ENCODE measurements at places on chromosomes 5 and 9. TPM values are rescaled to one million over a fixed set of nuclear protein-coding genes. Genes with fewer than 3 reads are reported as not detected.

- no peak for DNase-seq
Observed at GRCh38 chr5:106085136-106085535, 1585.6 kb downstream of the EFNA5 start.

DNA sequence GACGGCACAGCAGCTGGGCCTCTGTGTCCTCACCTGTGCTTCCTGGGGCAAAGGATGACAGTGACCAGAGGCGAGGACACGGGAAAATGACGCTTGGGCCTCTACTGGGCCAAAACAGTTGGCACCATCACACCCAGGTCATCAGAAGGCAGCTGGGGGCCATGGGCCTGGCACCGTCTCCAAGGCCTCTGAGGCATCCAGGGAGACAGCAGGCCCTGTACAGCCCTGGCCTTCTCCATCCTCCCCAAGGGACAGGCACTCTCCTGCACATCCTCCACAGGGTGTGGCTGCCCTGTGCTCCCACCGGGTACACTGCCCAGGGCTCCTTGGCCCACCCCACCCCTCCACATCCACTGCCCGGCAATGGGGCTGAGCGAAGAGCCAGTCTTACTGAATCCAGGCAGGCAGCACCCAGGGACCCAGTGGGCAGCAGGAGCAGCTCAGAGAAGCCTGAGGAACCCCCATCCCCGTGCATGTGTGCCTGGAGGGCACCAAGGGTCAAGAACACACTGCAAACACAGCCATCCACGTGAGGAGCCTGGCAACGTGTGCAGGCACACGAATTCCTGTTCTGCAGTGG, 4.0 kb downstream of the LPCAT1 start:
- no peak for DNase-seq

Gene SPAG8
- total RNA-seq = 3.3 TPM

Gene ANXA6
- total RNA-seq = 194 TPM

DNA sequence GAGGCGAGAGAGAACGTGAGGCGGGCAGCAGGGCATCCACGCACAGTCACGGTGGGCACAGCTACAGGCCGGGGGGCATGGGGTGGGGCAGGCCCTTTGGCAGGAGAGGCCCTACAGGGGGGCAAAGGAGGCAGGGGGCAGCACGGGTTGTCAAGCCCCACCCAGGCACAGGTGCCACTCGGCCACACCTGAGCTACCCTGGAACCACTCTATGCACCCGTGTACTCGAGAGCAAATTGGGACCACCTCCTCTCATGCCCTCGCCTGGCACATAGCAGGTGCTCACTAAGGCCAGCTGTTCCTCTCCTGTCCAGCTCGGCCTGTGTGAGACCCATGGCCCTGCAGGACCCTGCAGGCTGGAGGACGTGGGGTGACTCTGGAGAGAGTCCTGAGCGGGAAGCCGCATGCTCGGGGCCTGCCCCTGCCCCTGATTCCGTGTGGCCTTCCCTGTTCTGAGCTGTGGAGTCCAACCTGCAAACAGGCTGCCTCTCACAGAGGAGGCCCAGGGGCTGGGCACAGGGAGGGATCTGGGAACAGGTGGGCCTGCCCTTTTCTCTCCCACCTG, 31.4 kb upstream of the SARDH start:
- no peak for DNase-seq

Gene SLC24A2
- total RNA-seq = 0.16 TPM

Data from fibroblast of the aortic adventitia (primary cell).